ENCODE measurements at places on chromosomes 5 and 9.

DNA sequence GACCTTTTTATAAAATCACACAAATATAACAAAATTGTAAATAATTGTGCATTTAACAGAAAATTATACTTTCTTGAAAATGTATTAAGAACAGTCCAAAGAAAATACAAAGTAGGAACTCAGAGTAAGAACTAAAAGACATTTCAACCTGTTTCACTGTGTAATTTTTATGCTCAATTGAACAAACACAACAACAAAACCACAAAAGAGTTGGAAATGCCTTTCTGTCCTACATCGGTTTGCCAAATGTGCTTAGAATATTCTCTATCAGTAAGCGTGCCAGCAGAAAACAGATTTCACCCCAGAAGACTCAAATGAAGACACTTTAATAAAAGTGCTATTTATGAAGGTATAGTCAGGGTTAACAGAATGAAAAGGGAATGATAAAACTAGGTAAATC, 592.1 kb downstream of the PRELID2 start:
- no peak for DNase-seq

GRCh38 chr5:17178373-17178675, 39.1 kb upstream of the BASP1 start:
- DNase-seq = no peak

GRCh38 chr5:92222449-92222848, 839.3 kb upstream of the ARRDC3 start:
- peak; percentile 27 for DNase-seq

DNA sequence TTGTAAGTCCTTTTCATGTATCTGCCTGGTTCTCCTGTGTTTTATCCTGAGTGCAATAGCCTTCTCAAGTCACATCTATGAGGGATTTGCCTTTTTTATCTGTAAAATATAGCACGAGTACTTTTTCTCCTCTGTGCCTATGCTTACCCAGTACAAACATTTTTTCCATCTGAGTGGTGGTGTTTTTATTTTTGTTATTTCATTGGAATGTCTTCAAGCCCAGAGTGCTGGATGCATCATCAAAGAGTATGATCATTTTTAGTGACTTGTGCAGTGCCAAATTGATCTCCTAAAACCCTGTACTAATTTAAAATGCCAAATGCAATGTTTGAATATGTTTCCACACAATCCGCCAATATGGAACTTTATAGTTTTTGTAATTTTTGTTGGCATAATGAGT, 86.1 kb downstream of the TLE4 start:
- DNase-seq = no peak

DNA sequence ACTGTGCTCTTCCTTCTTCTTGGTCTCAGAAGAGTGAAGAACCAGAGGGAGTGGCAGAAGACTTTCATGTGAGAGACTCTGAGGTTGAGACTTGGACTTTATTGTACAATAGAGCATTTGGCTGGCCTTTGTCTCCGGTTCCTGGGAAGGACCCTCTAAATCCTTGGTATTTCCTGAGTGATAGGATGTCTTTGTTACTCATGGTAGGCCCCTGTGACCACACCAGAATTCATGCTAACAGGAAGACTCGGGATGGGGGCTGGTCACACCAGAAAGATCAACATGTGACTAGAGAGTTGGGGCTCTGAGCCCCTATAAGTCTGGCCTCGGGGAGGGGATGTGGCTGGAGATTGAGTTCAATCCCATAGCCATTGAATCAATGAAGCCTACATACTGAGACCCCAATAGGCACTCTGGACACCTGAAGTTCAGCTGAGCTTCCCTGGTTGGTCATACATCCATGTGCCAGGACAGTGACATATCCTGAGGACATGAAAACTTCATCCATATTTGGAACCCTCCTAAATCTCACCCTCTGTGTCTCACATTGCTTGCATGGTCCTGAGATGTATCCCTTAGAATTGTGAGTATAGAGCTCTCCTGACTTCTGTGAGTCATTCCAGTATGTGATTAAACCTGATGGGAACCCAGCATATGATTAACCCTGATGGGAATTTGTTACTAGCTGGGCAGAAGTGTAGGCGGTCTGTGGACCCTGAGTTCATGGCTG, 201.7 kb downstream of the GADD45G start:
- DNase-seq = no peak

DNA sequence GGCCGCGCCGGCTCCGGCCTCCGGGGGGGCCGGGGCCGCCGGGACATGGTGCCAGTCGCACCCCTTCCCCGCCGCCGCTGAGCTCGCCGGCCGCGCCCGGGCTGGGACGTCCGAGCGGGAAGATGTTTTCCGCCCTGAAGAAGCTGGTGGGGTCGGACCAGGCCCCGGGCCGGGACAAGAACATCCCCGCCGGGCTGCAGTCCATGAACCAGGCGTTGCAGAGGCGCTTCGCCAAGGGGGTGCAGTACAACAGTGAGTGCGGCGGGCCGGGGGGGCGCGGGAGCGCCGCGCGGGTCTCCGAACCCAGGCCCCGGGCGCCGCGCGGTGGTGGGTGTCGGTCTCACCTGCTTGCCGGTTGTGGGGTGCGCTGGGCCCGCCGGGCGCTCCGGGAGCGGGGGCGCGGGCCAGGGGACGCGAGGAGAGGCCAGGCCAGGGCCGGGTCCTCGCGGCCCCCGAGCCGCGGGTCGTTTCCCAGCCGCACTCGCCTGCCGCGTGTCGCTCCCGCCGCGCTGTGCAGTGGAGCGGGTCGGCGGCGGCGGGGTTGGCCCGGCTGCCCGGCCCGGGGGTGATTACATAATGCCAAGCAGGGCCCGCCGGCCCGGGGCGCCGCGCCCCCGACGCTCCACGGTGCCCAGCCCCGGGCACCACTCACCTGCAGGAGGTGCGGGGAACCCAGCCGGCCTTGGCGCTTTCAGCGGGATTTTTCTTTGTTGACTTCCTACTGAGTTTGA, 492 bp downstream of the RABL6 start:
- DNase-seq = peak; percentile 45

All from foreskin fibroblast (primary cell).